ENCODE measurements at places on chromosomes 6 and 20.

DNA sequence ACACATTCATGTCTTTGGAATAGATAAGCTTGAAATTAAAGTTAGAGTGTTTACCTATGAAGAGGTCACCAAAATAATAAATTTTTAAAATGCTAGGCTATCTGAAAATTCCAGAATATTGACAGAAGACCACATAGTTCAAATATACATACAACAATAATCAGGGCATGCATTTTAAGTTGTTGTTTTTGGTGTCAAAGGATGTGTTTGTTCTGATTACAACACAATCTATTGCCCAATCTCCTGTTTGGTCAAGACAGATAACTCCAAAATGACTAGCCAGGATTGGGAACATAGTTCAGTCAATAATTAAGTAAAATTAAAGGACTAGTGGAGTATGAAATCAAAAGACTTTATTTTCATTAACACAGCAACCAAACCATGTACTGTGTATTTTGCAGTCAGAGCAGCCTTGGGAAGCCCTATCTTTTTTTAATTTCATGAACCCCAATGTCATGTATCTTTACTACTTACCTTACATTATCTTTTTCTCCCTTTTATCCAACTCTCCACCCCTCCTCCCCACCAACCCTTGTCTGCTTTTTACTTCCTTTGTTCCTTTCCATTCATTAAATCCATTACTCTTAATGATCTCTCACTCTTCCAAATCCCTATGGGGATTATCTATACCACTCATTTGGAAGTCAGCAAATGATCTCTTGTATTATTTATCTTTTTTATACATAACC, 111.2 kb downstream of the CDK19 start:
- peak; percentile 51 for DNase-seq

DNA sequence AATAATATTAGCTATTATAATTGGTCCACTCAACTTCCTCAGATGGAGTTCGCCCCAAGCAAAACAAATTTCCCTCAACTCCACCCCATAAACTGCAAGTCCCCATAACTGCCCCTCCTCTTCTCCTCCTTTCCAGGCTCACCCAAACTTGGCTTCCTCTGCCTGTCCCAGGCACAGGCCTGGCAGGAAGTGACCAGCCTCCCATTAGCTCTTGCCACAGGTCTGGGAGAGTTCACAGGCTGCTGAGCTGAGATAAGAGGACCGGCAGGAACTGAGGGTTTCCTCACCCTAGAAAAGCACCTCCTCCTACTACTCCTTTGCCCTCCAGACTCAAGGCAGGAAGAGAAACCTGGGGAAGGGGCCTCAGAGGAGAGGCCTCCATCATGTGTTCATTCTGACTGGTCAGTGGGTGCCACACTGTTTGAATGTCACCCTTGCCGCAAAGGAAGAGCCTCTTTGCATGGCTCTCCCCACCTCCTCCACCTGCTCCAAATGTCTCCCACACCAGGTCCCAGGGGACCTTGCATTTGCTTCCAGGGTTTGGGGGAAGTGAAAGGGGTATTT, 24.5 kb upstream of the SMIM29 start:
- DNase-seq = peak; percentile 87

- DNase-seq = no peak
Measured at GRCh38 chr6:108711071-108711470, 137.2 kb upstream of the ARMC2 start.

- no peak for DNase-seq
Measured at GRCh38 chr20:59731376-59731775, 127.0 kb downstream of the PHACTR3 start.

- DNase-seq = peak; percentile 74
Measured at GRCh38 chr6:71333697-71334096, 45.1 kb downstream of the OGFRL1 start.

DNA sequence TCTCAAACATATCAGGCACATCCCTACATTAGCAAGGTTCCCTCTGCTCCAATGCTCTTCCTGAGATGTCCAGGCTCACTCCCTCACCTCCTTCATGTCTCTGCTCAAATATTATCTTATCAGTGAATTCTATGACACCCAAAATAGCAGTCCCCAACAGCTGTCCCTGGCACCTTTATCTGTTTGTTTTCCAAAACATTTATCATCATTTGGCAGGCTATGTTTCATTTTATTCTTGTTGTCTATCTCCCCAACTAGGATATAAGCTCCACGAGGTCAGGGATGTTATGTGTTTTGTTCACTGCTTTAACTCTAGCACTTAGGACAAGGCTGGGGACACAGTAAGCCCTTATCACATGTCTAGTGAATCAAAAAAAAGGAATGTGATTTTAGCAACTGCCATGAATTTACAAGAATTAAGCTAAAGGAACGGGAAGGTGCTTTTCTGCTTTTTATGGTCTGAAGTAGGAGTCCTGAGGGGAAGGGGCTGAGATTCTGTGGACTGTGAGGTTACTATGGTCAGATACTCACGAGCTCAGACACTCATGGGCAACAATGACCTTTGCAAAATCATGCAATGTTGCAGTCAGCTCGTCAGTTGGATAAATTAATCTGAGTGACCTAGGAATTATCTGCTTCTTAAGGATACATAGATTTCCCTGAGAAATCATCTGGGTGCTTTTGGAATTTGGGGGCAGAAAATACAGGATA, 1.9 kb upstream of the IL22RA2 start:
- DNase-seq = no peak

GRCh38 chr6:100617633-100618350, 153.1 kb upstream of the SIM1 start:
- peak; percentile 31 for DNase-seq

DNA sequence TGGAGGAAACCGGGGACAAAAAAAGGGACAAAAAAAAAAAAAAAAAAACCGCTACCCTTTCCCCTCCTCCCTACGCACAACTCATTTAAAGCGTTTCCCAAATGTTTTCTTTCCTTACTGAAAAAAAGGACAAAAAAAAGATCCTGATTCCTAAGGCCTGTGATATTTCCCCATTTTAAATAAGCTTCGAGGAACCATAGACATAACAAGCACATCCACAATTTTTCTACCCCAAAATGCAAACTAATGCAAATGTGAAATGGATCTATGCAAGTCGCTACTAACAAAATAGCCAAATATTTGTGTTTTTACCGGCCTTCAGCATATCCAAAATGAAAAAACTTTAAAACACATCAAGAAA, 1.4 kb upstream of the ZNF217 start:
- DNase-seq = peak; percentile 36

DNA sequence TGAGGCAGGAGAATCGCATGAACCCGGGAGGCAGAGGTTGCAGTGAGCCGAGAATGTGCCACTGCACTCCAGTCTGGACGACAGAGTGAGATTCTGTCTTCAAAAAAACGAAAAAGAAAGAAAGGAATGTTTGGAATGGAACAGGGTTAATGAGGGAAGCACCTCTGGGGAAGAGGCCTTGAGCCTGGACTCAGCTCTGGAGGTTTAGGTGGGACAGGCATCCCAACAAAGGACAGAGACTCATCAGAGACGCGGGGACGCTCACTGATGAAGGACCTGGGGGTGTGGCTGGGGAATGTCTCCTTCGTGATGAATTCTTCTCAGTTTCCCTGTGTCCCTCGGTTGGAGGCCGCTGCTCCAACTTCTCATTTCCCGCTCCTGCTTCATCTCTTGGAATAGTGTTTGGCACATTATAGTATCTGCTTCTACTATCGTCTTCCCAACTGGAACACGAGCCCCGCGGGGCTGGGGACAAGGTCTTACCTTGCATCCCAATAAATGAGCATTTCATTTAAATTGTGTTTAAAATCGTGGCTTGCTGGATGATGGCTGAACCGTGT, 27.6 kb downstream of the KIF25 start:
- no peak for DNase-seq

GRCh38 chr6:88499845-88500699, 333.9 kb upstream of the CNR1 start:
- DNase-seq = no peak

DNA sequence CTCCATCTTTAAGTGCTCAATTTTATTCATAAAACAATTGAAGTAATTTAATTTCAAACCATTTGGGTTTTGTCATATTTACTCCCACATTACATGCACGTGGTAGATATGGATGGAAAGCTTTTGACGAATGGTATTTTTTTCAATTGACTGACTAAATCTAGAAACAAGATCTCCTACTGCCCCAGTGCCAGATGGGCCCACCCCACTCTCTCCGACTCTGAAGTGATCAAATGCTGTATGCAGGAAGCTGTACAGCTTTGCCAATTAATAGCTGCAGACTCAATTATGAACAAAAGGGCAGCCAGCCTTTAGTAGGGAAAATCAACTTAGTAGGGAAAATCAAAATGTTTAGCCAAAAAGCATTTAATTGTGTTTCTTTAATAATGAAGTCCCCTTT, 46.2 kb downstream of the PACRG start:
- no peak for DNase-seq

DNA sequence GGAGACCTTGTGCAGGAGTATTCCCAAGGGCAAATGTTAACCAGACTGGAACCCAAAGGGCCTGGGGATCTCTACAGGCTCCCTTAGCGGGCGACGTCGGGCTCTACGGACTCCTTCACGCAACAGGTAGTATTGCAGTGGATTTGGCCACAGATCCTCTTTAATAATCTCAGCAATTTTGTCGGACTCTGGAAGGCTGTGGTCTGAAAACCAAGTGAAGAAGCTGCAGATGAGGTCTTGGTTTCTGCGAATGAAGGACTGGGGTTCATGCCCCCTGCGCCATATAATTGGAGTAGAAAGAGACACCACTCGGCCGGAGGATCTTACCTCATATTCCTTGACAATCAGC, 1.3 kb downstream of the TSPYL1 start:
- DNase-seq = no peak

GRCh38 chr6:142853244-142854180, 91.5 kb downstream of the HIVEP2 start:
- DNase-seq = peak; percentile 37

DNA sequence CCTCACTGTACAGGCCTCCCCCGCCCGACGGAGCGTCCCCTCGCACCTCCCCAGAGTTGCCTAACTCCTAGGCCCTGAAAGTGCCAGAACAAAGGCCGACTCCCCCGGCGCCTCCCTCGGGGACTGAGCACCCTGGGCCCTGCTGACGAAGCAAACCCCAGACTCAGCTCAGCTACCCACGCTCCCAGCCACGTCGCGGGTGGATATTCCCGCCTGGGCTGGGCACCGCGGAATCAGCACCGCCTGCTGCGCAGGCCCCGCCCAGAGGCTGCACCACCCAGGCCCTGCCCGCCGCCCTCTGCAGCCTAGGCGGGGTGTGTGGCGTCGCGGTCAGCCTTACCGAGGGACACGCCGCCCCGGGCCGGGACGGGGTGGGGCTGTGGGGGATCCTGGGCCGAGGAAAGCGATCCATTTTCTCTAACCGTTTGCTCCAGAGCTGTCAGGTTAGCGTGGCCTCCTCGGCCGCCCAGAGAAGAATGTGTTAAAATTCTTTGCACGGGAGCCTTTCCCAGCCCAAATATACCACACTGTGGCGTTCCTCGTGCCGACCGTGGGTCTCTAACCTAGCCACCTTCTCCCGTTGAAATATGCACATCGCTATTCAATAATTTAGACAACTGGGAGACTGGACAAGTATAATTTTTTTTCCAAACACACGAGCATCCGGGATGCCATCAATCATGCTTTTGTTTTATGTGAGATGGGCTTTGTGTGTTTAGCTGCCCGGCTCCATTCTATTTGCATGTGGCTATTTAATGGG, 31.4 kb downstream of the TFAP2A start:
- DNase-seq = no peak

DNA sequence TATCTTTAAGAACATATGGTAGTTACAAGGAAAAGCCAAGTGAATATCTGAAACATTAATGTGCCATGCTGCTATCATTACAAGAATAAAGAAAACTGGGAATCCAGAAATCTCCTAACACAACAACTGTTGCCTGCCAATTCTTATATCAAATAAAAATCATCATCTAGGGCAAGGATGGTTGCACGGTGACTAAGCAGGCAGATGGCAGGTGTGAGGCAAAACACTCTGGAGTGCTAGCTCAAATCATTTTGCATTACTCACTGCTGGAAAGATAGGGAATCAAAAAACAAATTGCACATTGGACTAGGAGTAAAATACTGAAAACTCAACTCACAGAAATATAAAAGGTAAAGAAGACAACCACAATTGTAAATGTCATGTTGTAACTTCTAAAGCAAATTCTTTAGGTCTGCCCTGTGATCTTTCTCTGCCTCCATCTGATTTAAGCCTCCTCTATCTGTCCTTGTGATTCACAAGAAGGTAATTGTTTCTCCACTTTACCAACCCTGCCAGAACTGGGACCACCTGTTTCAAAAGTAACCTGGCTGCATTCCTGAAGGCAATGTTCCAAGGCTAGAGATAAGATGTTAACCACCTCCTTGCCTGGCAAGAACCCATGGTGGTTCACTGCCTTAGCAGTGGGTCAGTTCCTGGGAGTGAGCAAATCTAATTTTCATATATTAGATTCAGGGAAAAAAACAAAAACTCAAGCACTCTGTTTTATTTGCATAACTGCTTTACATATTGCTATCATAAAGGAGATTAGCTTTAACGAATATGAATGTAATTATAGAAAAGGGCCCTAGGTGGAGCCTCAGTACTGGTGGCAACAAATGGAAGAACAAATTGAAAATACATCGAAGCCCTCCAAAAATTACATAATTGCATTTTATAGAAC, 33.1 kb upstream of the LCA5 start:
- peak; percentile 23 for DNase-seq

DNA sequence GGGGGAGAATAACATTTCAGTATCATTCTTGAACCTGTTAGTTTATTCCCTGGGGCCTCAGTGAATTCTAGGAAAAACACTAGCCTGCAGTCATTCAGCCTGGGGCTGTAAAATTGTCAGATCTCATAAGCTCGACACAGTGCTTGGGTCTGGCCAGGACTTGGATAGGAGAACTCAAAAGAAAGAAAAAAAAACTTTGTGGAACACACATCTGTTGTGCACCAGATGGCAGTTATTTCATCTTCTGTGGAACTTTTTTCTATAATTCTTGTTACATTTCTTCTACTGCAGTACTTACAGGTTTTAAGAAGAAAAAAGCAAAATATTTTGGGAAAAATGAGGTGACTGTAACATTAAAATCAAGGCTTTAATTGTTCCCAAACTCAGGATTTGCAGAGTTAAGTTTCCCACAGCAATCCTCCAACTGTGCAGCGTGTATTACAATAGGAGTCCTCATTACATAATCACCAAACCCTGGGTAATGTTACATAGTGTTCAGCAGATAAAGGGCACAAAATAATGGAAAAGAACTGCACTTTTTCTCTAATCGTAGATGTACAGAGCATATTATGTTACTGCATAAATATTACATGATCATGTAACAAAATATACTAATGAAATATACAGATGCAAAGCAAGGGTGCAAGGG, 531.1 kb upstream of the CITED2 start:
- DNase-seq = no peak
